Articular chondrocyte of knee joint (primary cell): ENCODE measurements at places on chromosomes 3 and 15. TPM values are rescaled to one million over a fixed set of nuclear protein-coding genes. Genes with fewer than 3 reads are reported as not detected.

The LRRC31 gene
- total RNA-seq = not detected in 2 replicates

The CNTN6 gene
- total RNA-seq = under 0.01 TPM in 1 of 2 replicates, not detected in the other

The CHRNA7 gene
- total RNA-seq = 0.22 and 0.65 TPM in 2 replicates

The PDE8A gene
- 34.3 and 36.3 TPM in 2 replicates for total RNA-seq

The EXD1 gene
- not detected in 2 replicates for total RNA-seq

The SLC25A20 gene
- 15.7 and 25.4 TPM in 2 replicates for total RNA-seq

The IGDCC3 gene
- not detected in 2 replicates for total RNA-seq

The C3orf62 gene
- 2.4 and 2.5 TPM in 2 replicates for total RNA-seq

The TF gene
- 0.43 and 0.52 TPM in 2 replicates for total RNA-seq
